ENCODE measurements at places on chromosomes 12 and 14.

- H3K4me1 ChIP-seq, result no peaks in the 10 kb centered on the region
- no peak for DNase-seq
- no peaks in the 10 kb centered on the region for H3K27me3 ChIP-seq
These were observed 289.5 kb upstream of the FAR2 start for GRCh38 chr12:28859551-28859950.

GRCh38 chr12:32609966-32610365 lies 69.1 kb upstream of the DNM1L start:
- peaks cover 7% of the 10 kb centered on the region for H3K4me1 ChIP-seq
- H3K27ac ChIP-seq, result no peak overlapping the region
- no peak for DNase-seq
- H3K4me3 ChIP-seq, result no peak overlapping the region
- H3K36me3 ChIP-seq, result peaks cover 59% of the 10 kb centered on the region

DNA sequence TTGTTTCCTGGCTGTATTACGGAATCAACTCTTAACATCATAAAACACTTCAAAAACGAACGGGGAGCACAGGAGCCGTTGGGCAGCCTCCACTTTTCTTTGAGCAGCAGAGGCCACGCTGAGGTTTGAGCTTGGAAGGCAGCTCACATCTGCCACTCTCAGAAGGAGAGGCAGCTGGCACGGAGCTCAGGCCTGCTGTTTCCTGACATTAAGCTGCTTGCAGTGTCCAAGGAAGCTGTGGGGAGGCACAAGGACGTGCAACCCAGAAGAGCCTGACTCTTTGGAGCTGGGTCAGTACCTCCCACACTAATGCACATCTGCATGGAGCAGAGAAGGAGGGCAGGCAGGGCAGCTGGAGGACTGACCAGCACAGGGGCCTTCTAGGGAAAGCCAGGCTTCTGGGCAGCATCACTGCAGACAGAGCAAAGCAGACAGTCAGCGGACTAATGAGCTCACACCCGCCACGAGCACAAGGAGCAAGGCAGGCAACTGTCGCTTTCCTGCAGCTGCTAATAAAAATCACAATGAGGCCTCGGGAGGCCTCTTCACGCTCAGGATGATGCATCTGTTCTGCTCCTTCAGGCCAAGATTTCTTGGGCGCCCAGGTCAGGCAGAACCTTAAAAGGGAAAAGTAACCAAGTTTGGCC lies 211.1 kb downstream of the GLT1D1 start:
- no peaks in the 10 kb centered on the region for H3K36me3 ChIP-seq
- H3K4me3 ChIP-seq, result no peak overlapping the region
- no peak for DNase-seq
- H3K27me3 ChIP-seq, result no peaks in the 10 kb centered on the region
- H3K4me1 ChIP-seq, result no peaks in the 10 kb centered on the region

GRCh38 chr12:79927772-79928474 lies 7.0 kb downstream of the PPP1R12A start:
- no peak overlapping the region for H3K27ac ChIP-seq
- DNase-seq, result no peak
- H3K4me3 ChIP-seq, result no peak overlapping the region
- no peaks in the 10 kb centered on the region for H3K36me3 ChIP-seq

DNA sequence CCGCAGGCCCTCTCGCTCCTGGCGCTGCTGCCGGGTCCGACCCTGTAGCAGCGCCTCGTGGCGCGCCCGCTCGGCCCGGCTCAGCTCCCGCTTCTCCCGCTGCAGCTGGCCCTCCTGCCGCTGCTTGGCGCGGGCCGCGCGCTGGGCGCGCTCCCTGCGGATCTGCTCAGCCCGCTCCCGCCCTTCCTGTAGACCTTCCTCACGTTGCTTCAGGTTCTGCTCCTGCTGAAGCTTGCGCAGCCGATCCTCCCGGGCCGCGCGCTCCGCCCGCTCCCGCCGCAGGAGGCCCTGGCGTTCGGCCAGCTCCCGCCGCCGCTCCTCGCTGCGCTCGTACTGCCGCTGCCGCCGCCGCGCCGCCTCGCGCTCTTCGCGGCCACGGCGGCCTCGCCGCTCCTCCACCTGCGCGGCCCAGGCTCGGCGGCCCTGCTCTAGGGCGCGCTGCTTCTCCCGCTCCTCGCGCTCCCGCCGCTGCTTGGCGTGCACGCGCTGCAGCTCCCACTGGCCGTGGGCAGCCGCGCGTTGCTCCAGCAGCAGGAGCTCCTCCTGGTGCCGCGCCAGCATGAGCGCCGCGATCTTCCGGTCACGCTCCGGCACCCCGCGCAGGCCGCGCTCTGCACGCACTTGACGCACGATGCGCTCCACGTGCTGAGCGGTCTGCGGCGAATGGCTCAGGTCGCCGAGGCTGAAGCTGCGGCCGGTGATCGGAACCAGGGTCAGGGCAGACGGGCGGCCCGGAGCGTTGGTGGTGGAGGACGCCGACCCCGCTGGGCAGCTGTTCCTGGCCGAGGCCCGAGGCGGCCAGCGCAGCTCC lies 2.4 kb downstream of the CCDC177 start:
- H3K27ac ChIP-seq, result no peak overlapping the region
- H3K4me3 ChIP-seq, result peak overlapping the region; percentile 55
- H3K27me3 ChIP-seq, result peaks cover 93% of the 10 kb centered on the region

DNA sequence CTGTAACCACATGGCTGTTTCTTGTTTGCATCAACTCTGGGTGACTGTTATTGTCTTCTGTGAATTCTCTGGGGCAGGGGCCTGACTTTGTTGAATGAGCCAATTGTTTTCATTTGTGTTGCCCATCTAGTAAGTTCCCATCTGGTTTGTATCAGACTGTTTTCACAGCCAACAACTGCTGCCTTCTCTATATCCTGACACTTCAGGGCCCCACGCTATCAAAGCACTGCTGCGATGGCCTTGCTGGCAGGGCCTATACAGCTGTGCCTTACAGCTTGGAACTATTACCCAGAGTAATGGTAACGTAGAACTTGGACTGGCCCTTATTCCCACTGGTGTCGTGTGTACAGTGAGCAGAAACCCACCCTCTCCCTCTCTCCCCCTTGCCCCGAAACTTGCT lies 104.3 kb upstream of the DACT1 start:
- H3K4me1 ChIP-seq, result no peaks in the 10 kb centered on the region
- no peak overlapping the region for H3K27ac ChIP-seq
- H3K36me3 ChIP-seq, result no peaks in the 10 kb centered on the region
- no peaks in the 10 kb centered on the region for H3K27me3 ChIP-seq
- DNase-seq, result no peak

DNA sequence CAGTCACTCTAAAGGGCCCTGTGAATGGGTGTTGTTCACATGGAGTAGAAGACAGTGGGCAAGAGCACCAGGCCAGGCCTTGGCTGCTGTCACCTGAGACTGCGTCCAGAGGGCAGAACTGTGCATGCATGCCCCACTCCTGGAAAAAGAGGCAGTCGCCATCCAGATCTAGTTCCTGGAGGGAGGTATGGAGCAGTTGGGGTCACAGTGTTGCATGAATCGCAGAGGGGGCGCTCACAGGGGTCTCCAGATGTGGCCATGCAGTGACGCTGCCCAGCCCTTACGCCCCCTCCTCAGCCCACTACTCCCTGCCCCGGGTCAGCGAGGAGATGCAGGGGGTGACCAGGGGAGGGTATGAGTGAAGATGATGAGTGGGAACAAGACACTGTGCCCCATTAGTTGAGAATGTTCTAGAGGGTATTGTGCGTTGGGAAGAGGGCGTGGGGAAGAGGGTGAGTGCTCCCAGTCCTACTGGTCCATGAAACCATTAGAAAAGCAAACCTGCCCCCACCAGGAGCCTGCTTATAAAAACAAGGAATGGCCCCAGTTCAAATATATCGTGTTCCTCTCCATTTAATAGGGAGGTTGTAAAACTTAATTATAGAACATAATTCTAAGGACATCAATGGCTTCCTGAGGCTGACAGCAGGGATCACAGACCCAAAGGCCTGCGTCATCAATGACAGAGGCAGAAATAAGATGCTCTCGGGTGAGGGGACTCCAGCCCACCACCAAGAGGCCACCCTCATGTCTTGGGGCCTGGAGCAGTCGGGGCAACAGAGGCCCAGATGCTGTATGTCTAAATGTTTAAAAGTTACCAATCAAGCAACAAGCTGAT lies 32.2 kb upstream of the BCL7A start:
- no peak overlapping the region for H3K27ac ChIP-seq
- H3K4me3 ChIP-seq, result no peak overlapping the region
- peaks cover 4% of the 10 kb centered on the region for H3K4me1 ChIP-seq
- no peaks in the 10 kb centered on the region for H3K36me3 ChIP-seq

DNA sequence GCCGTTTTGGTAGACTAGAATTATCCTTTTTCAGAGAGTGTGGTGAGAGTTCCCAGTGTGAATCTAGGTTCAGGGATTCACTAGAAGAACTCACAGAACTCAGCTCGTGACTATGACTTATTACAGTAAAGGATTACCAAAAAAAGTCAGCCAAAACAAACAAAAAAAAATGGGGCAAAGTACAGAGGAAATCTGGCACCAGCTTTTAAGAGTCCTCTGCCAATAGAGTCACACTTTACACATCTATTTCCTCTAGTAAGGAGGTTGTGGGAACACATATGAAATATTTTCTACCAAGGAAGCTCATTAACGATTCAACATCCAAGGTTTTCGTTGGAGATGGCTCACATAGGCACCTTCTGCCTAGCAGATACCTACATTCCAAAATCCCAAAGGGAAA lies 28.2 kb downstream of the TSPAN19 start:
- no peak for DNase-seq
- no peaks in the 10 kb centered on the region for H3K27me3 ChIP-seq
- H3K27ac ChIP-seq, result no peak overlapping the region
- no peak overlapping the region for H3K4me3 ChIP-seq
- H3K36me3 ChIP-seq, result no peaks in the 10 kb centered on the region

- H3K27me3 ChIP-seq, result peaks cover 4% of the 10 kb centered on the region
- peaks cover 17% of the 10 kb centered on the region for H3K4me1 ChIP-seq
- peak overlapping the region; percentile 24 for H3K27ac ChIP-seq
- no peak for DNase-seq
These were observed 7.3 kb upstream of the BATF start for GRCh38 chr14:75514673-75515628.

DNA sequence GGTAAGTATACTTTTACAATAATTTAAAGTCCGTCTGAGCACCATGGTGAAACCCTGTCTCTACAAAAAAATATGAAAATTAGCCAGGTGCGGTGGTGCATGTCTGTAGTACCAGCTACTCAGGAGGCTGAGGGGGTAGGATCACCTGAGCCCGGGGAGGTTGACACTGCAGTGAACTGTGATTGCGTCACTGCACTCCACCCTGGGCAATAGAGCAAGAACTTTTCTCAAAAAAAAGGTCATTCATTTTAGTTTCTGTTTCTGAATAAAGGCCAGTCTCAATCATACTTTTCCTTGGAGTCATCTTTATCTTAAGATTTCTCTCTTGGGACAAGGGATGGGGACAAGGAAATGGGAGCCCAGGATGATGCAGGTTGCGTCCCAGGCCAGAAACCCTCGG lies 12.9 kb downstream of the ANKRD13A start:
- H3K27me3 ChIP-seq, result no peaks in the 10 kb centered on the region
- DNase-seq, result no peak
- H3K27ac ChIP-seq, result no peak overlapping the region
- H3K36me3 ChIP-seq, result peaks cover 50% of the 10 kb centered on the region
- no peak overlapping the region for H3K4me3 ChIP-seq

DNA sequence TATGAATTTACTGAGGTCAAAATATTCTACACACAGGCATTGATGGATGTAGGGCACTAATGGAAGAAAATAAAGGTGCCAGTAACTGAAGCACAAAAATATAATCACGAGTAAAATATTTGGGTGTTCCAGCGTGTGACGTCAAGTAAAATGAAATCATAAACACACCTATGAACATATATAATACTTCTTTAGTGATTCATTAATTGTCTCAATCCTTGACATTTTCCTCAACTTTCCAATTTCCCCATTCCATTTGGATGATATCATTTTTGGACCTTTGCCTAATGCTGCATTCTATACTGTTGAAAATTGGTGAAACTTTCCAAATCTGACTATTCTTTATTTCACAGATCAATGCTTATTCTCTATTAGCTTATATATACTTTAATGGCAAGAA lies 649.3 kb downstream of the GALC start:
- DNase-seq, result no peak
- no peak overlapping the region for H3K27ac ChIP-seq
- H3K36me3 ChIP-seq, result no peaks in the 10 kb centered on the region
- no peak overlapping the region for H3K4me3 ChIP-seq

DNA sequence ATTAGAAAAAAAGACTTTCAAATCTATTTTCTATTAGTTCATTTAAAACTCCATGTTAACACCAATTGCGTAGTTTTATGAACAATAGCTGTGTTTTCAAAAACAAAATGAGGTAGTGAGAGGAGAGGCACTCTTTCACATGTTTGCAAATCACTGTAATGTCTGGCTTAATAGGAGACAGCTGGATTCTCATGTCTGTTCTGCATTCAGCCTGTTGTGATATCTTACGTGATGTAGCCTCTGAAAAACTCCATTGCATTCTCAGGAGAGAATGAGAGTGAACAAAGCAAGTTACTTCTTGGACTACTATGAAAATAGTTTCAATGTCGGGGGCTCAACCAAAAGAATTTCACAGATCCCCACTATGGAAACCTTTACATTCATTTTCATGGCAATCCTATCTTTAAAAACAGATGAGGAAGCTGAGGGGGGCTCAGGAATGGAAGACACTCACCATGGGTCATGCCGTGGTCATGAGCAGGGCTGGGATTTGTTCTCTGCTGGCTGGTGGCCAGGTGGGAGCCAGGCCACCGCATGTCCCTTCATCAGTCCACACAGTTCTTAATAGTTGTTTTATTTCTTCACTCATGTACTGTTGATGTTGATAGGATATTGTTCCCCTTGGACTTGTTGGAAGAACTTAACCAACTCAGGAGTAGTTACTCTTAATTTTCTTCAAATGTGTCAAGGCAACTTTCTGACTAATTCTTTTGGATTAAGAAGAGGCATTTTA lies 346.2 kb upstream of the FAR2 start:
- peak overlapping the region; percentile 60 for H3K27ac ChIP-seq
- peak; percentile 69 for DNase-seq
- no peak overlapping the region for H3K4me3 ChIP-seq
- H3K27me3 ChIP-seq, result no peaks in the 10 kb centered on the region
- no peaks in the 10 kb centered on the region for H3K36me3 ChIP-seq

- H3K4me3 ChIP-seq, result no peak overlapping the region
- DNase-seq, result no peak
- peaks cover 12% of the 10 kb centered on the region for H3K36me3 ChIP-seq
These were observed 55.4 kb downstream of the ARL6IP4 start for GRCh38 chr12:123035841-123036240.

DNA sequence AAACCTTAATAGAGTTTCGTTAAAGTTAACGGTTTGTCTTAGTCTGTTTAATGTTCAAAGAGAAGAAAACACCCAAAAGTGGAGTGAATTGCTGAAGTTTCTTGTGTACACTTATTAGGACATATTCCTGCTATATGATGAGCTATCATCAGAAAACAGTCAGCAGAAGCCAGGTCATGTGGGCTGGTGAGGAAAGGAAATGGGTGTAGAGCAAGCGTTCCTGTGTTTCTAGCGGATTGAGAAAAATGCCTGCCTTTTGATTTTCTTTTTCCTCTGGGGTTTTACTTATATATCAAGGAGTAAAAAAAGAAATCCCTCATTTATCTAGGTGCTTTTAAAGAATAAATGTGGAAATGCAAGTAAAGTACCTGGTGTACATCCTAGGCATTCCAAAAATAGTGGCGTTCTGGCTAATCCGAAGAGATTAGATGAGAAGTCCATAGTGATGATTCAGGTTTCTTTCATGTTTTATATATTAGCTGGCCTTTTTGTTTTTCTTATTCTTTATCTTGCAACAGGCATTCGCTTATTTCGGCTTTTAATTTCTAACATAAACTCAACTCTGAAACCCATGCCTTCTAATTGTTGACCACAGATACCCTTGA lies 50.7 kb downstream of the FLRT2 start:
- DNase-seq, result no peak
- no peak overlapping the region for H3K4me3 ChIP-seq
- H3K27me3 ChIP-seq, result no peaks in the 10 kb centered on the region
- no peaks in the 10 kb centered on the region for H3K36me3 ChIP-seq
- H3K4me1 ChIP-seq, result peaks cover 14% of the 10 kb centered on the region
- no peak overlapping the region for H3K27ac ChIP-seq
